ENCODE measurements at places on chromosomes 13 and 19.

DNA sequence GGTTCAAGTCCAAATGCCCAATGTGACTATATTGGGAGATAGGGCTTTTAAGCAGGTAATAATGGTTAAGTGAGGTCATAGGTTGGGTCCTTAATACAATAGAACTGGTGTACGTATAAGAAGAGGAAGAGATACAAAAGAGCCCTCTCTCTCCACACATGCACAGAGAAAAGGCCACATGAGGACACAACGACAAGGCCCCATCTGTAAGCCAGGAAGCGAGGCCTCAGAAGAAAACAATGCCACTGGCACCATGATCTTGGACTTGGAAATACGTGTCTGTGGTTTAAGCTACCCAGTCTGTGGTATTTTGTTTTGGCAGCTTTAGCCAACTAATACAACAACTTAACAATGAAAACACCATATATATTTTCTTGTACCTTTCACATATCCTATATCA is 23.4 kb upstream of the RFC3 start:
- no peak for DNase-seq

- DNase-seq = no peak
These were observed 3.1 kb downstream of the DDA1 start for GRCh38 chr19:17312189-17313113.

- no peak for DNase-seq
These were observed 3.9 kb upstream of the LSM4 start for GRCh38 chr19:18326772-18327171.

DNA sequence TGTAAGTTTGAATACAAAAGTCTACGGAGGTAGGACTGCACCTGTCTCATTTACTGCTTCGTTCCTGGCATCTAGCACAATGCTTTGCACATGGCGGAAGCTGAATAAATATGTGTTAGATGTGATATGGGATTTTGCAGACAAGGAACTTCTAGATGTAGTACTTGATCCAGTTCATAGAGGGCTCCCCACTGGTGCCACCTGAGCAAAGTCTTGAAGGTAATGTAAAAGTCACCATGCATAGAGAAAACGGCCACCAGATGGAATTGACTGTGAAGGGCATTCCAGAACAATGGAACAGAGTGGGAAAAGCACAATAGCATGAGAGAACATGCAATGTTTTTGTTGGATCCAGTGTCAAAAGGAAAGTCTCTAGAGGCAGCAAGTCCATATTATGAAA is 209.3 kb downstream of the HS6ST3 start:
- DNase-seq = no peak

DNA sequence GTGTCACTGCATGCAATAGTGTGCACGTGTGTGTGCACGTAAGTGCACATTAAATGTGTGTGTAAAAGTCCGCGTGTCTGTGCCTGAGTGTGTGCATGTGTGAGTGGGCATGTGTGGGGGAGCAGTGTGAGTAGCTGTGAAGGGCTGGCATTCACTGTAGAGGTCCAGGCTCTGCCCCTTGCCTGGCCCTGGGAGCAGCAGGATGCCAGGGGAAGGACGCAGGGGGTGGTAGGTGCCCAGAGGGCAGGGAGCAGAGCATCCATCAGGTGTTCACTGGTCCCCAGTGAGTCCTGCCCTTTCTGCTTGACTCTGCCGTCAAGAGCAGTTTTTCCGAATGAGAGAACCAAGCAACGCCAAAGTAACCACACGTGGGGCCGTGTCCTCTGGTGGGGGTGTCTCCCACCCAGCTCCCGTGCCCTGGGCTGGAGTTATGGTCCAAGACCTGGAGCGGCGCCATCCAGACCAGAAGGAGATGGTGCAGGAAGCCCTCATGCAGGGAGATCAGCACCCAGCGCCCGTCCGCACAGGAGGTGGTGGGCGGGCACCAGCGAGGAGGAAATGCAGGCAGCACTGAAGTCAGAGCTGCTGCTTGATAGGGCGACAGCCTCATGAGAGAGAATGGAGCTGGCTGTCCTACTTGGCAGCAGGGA is 68.5 kb downstream of the TEX29 start:
- no peak for DNase-seq

DNA sequence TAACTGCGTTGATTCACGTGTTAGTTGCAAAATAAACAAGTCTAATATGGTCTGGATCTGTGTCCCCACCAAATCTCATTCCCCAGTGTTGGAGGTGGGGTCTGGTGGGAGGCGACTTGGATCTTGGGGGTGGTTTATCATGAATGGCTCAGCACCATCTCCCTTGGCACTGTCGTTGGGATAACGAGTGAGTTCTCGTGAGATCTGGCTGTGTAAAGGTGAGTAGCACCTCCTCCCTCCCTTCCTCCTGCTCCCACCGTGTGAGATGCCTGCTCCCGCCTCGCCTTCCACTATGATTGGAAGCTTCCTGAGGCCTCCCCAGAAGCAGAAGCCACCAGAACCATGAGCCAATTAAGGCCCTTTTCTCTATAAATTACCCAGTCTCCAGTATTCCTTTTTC is 4.8 kb downstream of the PEAK3 start:
- no peak for DNase-seq

DNA sequence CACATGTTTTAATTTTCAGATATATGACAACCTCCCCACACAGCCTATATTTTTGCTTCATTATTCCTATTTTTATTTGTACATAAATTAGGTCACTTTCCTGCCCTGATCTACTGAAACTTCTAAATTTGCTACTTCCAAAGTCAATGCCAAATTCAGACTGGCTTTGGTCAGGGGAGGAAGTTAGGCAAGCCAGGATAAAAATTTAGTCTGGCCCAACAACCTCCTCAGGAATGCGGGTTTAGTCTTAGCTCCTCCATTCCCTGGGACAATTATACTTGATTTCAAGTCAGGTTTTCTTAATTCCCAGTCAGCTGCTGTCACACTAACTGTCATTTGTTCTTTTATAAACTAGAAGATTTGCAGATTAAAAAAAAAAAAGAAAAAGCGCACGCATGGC is 84.3 kb downstream of the TM9SF2 start:
- DNase-seq = no peak

DNA sequence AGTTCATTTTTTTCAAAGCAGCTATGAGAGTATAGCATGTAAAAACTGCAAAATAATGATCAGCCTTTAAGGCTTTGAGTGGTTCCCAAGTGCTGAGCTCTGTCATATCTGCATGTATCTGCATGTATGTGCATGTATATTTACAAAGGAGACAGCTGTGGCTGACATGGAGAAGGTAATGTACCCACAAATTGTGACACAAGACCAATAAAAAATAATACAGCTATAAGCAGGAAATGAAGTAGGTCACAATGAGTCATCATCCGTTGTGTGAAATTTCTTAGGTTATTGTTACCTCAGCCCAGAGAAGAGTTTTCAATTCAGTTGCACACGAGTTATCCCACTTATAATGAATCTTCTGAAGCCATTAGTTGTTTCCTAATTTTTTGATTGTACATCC is 60.9 kb upstream of the MED4 start:
- no peak for DNase-seq

- no peak for DNase-seq
These were observed 122.4 kb downstream of the TRPC4 start for GRCh38 chr13:37747071-37747612.

GRCh38 chr19:55648585-55649267 is 714 bp downstream of the CCDC106 start:
- DNase-seq = no peak

DNA sequence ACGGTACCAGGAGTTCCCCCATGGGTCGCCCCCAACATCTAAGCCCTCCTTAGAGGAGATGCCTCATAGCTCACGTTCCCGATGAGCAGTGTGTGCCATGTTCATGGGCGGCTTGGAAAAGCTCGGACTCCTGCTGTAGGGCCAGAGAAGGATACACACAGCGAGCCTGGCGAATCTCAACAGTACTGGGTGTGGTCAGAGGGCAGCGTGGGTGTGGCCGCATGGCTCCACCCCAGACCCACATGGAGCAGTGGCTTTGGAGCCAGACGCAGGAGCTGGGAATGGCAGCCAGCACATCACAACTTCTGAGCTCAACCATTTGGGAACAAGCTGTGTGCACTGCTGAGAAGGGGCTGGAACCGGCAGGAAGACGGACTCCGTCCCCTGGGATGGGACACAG is 15.6 kb downstream of the CAPS start:
- DNase-seq = no peak

- no peak for DNase-seq
These were observed 434.3 kb downstream of the EFNB2 start for GRCh38 chr13:106101201-106101600.

GRCh38 chr13:111912991-111913760 is 153.8 kb upstream of the SOX1 start:
- no peak for DNase-seq

DNA sequence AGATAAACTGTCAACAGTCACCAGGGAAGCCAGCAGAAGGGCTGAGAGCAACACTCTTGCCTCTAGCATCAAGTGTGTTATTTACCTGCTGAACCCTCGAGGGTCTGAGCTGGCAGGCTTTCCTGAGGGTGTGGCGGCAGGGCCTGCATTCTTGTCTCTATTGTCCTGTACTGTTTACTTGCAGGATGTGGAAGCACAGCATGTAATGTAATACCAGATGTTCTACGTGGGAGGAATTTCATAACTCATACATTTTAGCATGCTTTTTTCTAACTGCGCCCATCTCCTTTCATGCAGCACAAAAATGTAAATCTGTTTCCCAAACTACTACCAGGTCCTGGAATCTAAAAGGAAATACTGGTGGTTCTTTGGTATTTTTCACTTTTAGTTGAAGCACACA is 153.1 kb downstream of the RGCC start:
- DNase-seq = peak; percentile 56

DNA sequence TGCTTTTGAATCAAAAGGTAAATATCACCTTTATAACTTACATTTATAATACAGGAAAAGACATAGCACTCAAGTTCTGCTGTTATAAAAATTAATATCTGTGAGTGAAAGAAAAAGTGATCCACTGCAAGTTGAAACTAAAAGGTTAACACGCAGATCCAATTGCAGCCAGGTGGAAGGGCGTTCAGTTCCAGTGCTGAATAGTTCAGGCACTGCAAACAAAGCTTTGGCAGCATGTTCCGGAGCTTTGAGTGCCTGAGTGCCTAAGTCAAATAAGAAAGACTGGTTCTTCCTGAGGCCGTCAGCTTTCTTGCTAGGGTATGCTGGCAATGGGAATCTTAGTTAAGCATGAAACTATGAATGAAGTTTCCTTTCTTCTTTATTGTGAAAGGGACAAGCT is 200.3 kb downstream of the LMO7 start:
- DNase-seq = no peak

- no peak for DNase-seq
These were observed 71.4 kb upstream of the SERP2 start for GRCh38 chr13:44302233-44302632.

- DNase-seq = no peak
These were observed 45.9 kb downstream of the TSHZ3 start for GRCh38 chr19:31303262-31303815.

- DNase-seq = peak; percentile 72
These were observed 57.6 kb upstream of the ZNF507 start for GRCh38 chr19:32287811-32288227.

GRCh38 chr13:21549633-21550032 is 54.3 kb downstream of the MICU2 start:
- no peak for DNase-seq

- DNase-seq = no peak
These were observed 85.3 kb downstream of the RAB20 start for GRCh38 chr13:110476220-110476617.

- DNase-seq = no peak
These were observed 38.1 kb upstream of the ZNF527 start for GRCh38 chr19:37332839-37333238.

DNA sequence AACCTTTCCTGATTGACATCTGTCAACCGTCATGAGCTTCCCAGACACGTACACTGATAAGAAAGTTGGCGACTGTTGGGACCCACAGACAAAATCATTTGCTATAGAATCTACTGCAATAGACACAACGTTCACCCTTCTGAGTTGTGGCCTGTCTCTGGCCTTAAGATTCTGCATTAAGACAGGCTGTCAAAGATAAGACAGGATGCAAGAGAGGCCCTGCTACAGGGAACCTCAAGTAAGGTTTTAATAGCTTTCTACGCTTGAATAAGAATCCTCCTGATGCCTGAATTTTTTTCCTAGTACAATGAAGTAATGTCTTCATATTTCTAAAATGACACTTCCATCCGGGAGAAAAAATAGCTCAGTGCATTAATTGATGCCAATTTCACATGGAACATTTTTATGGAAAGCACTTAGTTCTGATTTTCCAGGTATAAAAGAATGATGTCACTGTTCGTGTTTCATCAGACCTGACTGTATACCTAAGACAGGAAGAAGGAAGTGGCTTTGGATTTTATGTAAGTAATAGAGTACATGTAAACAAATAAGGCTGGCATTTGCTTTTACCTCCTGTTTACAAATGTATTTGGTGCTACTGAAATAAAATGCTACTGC is 275.2 kb upstream of the GPC6 start:
- no peak for DNase-seq

DNA sequence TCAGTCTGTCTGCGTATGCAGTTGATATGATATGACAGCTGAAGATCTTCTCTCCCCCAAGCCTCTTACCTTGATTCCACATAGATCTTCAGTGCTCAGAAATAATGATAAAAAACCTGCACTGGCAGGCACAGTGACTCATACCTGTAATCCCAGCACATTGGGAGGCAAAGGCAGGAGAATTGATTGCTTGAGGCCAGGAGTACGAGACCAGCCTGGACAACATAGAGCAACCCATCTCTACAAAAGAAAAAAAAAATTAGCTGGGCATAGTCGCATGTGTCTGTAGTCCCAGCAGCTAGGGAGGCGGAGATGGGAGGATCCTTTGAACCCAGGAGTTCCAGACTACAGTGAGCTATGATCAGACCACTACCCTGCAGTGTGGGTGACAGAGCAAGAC is 551.0 kb upstream of the MIR17HG start:
- no peak for DNase-seq

DNA sequence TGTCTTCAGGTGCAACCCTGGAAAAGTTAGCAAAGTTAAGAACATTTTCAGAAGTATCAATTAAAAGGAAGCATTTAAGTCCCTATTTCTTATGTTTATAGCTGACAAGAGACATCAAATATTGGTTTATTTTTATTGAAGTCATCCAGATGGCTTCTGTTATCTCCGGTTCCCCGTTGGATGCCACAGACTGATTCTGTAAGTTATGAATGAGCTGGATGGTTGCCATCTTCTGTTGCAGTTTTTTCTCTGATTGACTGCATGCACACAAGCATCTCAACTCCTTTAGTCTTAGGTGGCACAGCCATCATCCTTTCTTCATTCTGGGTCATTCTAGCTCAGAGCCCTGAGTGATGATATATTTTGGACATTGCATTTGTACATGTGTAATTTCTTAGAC is 10.6 kb upstream of the OXGR1 start:
- DNase-seq = no peak

All from left ventricle myocardium inferior (tissue), 1 donor.